ENCODE measurements at places on chromosomes 3 and 15.

- no peak for DNase-seq
These were observed 71.2 kb upstream of the SOX14 start for GRCh38 chr3:137692803-137693431.

DNA sequence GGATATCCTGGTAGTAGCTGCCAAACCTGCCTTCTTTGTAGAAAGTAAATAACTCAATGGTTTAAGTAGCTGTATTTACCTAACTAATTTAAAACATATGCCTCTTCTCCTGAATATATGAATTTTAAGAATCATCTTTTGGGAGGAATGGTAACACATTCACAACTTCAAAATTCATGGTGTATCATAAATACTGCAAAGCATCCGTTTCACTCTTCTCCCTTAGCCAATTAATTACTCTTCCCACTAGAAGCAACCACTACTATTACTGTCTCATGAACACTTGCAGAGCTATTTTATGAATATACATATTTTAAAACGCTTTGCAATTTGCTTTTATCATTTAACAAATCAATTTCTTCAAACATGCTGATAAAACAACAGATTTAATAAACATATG lies 59.0 kb upstream of the USP50 start:
- DNase-seq: no peak

DNA sequence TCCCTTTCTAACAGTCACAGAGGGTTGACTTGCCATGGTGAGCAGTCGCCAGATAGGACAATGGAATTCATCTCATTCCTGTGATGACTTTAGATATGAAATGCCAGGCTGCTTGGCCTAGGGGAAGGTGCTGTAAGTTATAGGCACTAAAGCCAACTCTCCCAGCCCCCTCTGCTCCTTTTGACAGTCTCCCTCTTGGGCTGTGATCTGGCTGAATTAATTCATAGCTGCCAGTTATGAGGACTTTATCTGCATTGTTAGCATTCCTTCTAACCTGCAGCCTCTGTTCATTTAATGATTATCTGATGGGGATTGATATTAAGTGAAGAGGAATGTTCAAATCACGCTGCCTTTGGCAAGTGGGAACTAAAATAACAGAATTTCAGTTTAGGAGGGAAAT lies 427.1 kb upstream of the RASGRP1 start:
- no peak for DNase-seq

GRCh38 chr15:100310513-100311153 lies 31.1 kb downstream of the ADAMTS17 start:
- no peak for DNase-seq

- no peak for DNase-seq
These were observed 483.1 kb upstream of the EPHA6 start for GRCh38 chr3:96331341-96331740.
